ENCODE measurements at places on chromosomes 16 and 17.
A peak's percentile ranks its signal among the peaks of the same experiment; 100 is the strongest.

DNA sequence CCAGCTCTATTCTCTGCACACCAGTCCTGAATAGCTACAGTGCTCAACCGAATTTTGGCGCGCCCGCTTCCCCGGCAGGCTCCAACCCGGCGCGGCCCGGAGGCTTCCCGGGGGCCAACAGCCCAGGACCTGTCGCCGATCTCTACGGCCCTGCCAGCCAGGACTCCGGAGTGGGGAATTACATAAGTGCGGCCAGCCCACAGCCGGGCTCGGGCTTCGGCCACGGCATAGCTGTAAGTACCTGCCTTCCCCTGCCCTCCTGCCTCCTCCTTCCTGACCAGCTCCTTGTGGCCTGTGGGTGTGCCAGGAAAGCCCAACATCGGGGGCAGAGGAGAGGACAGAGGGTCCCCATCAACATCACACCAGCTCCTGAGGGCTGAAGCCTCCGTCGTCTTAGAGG is 70.2 kb downstream of the CCDC182 start:
- DNase-seq = no peak

GRCh38 chr16:66308096-66308495 is 58.4 kb upstream of the CDH5 start:
- no peak for DNase-seq

DNA sequence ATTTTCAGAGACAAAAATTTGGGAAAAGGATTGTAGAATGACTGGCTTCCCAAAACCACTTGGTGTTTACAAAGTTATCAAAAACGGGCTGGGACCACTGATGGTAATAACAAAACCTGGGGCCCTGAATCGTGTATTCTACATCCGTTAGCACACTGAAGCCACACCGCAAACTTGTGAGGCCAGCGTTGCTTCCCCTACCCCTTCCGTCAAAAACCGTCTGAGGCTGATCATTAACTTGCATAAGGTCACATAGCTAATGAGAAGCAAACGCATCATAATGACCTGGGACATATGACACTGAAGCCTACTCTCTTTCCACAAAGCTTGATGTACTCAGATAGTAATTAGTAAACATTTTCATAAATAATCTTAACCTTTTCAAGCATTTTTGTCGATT is 704.3 kb downstream of the MAF start:
- DNase-seq = peak; percentile 44

- no peak for DNase-seq
Observed at GRCh38 chr17:17424552-17424951, 52.2 kb upstream of the MED9 start.

DNA sequence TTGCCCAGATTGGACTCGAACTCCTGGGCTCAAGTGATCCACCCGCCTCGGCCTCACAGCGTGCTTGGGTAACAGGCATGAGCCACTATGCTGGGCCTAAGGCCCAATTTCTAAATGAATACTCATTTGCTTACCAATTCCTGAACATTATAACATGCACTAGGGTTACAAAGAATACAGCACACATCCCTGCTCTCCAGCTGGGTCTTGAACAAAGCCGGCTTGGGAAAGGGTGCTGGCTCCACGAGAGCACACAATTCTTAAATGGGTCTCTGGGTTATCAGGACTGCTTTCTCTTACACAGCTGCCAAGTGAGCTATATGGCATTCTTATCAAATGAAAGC is 58.3 kb downstream of the HIC1 start:
- no peak for DNase-seq

DNA sequence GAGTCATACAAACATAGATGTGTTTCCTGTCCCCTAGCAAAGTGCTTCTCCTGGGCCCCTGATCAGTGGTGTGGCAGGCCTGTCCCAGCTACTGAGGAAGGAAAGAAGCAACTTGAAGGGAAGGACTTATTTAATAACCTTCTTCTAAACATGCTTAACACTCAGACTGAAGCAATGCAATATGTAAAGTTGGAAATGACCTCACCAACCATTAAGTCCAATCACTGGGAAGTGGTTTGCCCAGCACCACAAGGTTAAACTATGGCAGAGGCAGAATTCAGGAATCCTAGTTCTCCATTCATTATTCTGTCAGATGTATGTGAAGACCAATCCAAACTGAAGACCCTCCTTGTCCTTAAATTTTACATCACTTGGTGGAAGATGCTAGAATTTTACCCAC is 39.1 kb downstream of the CENPV start:
- no peak for DNase-seq

GRCh38 chr17:41223821-41224220 is 2.6 kb upstream of the KRTAP9-2 start:
- no peak for DNase-seq

DNA sequence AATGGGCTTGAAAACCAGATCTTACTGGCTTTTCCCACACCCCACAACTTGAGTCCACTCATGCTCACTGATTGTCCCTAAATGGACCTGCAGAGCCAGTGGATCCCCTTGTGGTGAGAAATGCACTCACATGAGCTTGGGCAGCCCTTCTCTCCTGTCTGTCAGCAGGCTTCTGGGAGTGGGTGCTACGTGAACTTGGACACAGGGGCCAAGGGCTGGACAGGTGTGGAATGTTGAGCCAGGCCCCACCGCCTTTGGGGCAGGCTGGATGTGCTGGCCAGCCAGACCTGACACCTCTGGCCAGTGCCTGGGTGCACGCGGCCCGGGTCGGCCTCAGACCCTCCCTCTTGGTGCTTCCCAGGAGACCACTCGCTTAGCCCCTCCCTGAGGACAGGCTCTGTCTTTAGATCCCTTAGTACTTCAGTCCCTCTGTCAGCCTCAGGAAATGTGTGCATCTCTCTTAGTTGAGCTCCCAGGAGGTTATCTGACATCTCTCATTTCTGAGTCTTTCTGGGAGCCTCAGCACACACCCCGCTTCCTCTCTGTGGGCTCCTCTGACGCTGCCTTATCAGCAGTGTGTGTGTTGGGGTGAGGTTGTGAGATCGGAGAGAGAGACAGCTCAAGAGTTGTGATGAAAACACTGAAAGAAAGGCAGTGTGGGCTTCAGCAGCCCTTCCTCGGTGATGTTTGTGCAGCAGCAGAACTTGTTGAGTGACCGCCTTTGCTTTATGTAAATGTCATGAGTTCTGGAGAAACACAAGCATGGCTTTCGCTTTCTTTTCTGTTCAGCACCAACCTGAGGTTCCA is 117.0 kb downstream of the RAB11FIP4 start:
- peak; percentile 75 for DNase-seq

DNA sequence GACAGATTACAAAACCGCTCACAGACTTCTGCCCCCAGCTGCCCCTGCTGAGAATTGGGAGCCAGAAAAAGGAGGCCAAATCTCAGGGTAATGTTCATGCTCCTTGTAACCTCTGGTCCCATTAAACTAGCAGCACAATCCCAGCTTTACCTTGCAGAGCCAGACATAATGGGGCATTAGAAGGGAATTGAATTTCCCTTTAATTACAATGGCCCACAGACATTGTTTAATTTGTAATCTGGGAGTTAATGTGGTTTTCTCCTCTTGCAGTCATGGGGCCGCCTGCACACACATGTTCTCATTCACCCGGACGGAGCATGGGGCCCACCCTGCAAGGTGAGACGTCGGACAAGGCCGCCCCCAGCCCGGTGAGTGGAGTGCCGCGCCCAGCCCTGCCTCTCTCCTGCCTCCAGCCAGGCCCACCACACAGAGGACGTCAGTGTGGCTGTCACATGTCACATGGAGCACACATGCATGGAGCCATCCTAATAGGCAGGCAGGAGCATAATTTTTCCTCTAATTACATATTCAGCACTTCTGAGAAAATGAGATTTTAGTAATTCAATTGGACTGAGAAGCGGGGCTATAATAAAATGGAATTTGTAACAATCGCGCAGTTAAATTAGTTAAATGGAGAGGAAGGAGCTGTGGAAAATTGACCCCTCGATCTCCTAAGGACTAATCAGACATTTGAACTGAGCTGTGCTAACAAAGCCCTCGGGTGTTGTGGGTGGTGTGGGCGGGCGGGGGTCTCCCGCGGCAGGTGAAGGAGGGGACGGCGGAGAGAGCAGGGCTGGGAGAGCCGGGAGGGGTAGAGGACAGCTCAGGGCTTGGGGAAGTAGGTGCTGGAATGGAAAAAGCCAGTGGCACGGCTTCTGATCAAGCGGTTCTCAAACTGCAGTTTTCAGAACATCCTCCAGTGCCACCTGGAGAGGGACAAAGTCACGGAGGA is 87.7 kb downstream of the ENGASE start:
- DNase-seq = no peak

DNA sequence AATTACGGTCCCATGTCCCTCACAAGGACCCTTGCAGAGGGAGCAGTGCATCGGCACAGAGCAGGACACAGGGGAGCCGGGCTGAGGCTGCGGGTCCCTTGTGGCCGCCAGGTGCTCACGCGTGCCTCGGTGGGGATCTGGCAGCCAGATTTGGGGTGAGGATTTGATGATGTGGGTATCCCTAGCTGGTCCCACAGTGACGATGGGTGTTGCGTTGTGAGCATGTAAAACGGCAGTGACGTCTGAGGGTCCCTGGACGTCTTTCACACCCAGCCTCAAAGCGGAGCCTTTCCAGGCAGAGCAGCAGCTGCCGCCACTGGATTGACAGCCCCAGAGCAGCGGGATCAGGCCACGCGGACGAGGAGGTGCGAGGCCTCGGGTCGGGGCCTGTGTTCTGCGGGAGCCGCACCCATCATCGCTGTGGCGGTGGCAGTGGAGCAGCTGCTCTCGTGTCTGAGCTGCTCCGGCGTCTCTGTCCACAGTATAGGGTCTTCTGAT is 54.6 kb downstream of the WDR45B start:
- no peak for DNase-seq

- DNase-seq = no peak
Observed at GRCh38 chr16:50652836-50653425, 28.2 kb downstream of the SNX20 start.

DNA sequence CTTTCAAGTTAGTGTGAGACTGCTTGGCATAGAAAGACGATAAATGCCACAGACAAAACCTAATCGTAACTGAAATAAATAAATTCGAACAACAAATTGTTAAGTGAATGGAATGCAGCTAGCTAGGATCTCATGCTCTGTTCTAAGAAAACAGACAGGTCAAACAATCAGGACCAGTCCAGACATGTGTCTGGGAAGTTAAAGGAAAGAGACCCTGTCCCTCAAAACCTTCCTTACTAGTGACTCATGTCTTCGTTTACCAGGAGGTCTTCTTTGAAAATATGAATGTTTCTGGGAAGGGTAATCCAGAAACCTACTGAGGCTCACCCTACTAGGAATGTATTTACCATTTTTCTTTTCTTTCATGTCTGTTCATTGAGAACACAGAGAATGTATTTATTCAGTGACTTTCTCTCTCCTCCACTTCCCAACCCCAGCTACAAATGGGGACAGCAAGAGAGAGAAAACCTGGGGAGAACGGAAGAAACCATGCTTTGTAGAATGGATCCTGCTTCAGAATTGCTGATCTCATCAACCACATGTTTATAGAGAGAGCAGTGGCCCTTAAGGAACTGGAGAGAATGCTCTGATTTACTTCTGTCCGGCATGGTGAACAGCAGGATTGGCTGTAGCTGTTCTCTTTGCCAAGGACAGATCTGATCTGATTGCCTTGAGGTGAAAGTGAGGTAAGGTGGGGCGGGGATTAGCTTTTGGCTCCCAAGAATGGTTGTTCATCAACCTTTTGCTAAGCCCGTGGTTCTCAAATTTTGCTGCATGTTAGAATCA is 39.4 kb upstream of the DHX8 start:
- no peak for DNase-seq

DNA sequence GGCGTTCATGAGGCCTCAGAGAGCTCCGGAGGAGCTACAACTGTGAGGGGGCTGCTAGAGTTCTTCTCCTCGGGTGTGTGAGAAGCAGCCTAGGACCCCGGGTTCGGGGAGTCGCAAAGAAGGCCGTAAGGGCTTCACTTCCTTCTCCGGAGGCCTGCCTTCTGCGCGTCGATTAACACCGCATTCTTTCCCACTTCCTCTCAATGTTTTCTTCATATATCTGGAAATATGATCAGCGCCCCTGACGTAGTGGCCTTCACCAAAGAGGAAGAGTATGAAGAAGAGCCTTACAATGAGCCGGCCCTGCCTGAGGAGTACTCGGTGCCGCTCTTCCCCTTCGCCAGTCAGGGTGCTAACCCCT is 449 bp downstream of the SMCR8 start:
- peak; percentile 44 for DNase-seq

DNA sequence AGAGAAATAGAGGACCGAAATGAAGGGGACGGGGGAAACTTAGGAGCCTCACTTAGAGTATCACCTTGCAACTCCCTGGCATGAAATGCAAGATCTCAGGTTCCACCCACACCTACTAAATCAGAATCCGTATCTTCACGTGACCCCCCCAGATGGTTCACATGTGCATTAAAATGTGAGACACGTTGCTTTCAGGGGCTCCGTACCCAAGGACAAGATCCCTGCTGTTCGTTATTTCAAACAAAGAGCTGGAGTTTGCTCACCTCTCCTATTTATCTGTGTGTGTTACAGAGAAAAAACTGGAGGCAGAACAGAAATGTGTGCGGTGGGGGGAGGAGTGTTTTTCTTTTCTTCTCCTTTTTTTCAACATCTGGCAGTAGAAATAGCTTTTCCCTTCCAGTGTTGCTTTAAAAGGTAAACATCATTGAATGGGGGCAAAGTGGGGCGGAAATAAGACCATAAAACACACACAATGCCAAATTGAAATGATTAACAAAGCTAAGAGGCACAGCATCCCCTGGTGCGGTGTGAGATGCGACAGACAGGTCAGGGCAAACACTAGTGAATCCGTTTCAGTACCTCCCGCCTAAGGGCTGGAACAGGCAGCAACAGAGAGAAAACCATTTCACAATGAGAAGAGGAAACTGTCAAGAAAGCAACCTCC is 145.4 kb downstream of the SOX9 start:
- no peak for DNase-seq

- no peak for DNase-seq
Observed at GRCh38 chr17:18102640-18103039, 5.9 kb upstream of the MYO15A start.

GRCh38 chr17:57211543-57211942 is 44.8 kb upstream of the MSI2 start:
- DNase-seq = no peak

- peak; percentile 92 for DNase-seq
Observed at GRCh38 chr17:43900183-43900857, 7.0 kb downstream of the MPP2 start.

- DNase-seq = no peak
Observed at GRCh38 chr17:30950669-30951399, 20.0 kb upstream of the RNF135 start.

- DNase-seq = peak; percentile 65
Observed at GRCh38 chr17:39800540-39800939, 62.8 kb downstream of the GRB7 start.

DNA sequence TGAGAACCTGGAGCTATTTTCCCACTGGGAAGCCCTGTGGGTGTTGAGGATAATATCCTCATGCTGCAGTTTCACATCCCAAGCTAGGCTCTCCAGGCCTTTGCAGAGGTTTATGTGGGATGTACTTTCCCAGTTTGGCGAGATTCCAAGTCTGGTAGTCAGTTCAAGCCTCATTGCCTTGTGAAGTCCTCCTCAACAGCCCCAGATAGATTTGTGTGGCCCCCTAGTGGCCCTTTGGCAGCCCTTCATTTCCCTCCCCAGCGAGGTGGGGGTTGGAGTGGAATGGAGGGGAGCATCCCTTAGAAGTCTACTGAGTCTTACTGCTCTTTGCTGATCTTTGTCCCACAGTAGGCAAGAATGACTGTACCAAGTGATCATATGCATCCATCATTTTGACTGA is 137.9 kb downstream of the CDH11 start:
- DNase-seq = peak; percentile 2

GRCh38 chr17:40582328-40582901 is 17.1 kb upstream of the CCR7 start:
- DNase-seq = peak; percentile 69

Data from activated CD4-positive, alpha-beta T cell treated with anti-CD3 and anti-CD28 coated beads for 48 hours (primary cell).